ENCODE measurements at places on chromosomes 7 and 10. TPM values are rescaled to one million over a fixed set of nuclear protein-coding genes. Genes with fewer than 3 reads are reported as not detected.

DNA sequence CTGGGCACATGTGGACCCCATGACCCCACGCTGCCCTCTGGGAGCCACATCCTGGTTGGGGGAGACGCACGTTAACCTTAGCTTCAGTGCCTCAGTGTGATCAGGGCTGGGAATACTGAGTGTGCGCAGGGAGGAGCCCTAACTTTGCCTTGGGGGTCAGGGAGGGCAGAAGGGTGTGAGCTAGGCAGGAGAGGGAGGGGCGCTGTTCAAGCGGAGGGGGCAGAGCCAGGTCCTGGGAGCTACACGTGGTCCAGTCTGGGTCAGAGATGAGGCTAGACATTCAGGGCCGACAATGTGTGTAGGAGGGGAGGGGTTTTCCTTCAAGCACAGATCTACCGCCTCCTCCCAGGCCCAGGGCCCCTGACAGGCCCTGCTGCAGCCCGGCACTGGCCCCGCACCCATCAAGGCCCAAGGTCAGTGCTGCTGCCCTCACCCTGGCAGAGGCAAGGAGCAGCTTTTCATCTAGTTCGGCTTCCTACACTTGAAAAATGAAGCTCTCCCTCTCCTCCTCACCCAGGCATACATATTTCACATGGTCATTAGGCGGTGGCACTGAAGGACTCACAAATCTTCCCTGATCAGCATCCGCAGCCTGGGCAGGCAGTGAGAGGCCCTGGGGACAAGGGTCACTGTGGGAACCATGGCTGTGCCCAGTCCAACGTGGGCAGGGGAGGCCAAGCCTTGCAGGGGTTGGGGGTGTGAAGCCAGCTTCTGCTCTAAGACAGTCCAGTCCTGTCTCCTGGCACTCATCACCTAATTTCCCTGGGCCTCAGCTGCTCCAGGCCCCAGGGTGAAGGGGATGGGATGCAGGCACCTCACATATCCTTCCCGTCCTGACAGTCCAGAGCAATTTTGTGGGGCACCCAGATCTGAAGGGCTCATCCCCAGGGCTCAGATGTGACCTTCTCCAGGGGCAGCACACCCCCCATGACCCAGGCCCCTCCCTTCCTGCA lies 47.3 kb downstream of the C10orf105 start:
- H3K27ac ChIP-seq: no peak overlapping the region
- peaks cover 5% of the 10 kb centered on the region for H3K4me1 ChIP-seq
- no peak for DNase-seq
- peaks cover 2% of the 10 kb centered on the region for H3K27me3 ChIP-seq
- no peak overlapping the region for H3K4me3 ChIP-seq
- H3K36me3 ChIP-seq: no peaks in the 10 kb centered on the region

- no peak for DNase-seq
- no peaks in the 10 kb centered on the region for H3K4me1 ChIP-seq
- no peak overlapping the region for H3K4me3 ChIP-seq
- H3K27ac ChIP-seq: no peak overlapping the region
- H3K27me3 ChIP-seq: no peaks in the 10 kb centered on the region
These were observed 22.0 kb upstream of the CYP2C9 start for GRCh38 chr10:94916423-94916822.

DNA sequence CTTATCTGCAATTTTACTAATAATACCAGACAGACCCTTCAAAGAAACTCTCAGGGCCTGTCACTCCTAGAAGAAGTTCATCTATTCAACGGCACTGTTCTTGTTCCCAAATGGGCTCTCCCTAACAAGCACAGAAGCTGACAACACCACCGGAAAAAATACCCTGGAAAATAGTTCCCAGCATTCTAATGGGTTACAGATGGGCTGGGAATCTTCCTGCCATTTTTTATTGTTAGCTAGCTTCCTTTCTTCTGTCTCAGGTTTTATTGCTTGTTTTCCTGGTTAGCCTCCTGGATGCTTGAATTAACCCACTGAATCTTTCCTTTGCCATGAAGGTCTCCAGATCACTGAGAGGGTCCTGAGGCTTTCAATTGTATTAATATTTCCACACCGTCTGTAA lies 689.8 kb upstream of the NRP1 start:
- no peaks in the 10 kb centered on the region for H3K4me1 ChIP-seq
- no peak overlapping the region for H3K4me3 ChIP-seq
- no peaks in the 10 kb centered on the region for H3K27me3 ChIP-seq
- H3K36me3 ChIP-seq: no peaks in the 10 kb centered on the region
- H3K27ac ChIP-seq: no peak overlapping the region
- DNase-seq: no peak

MMRN2 gene
- total RNA-seq: not detected

ADGRA1 gene
- not detected for total RNA-seq

- H3K36me3 ChIP-seq: no peaks in the 10 kb centered on the region
- no peaks in the 10 kb centered on the region for H3K27me3 ChIP-seq
- H3K4me3 ChIP-seq: no peak overlapping the region
- no peak overlapping the region for H3K27ac ChIP-seq
- no peaks in the 10 kb centered on the region for H3K4me1 ChIP-seq
These were observed 412.4 kb upstream of the NRP1 start for GRCh38 chr10:33746836-33747268.

TRIM50 gene
- not detected for total RNA-seq

ZDHHC16 gene
- 48.3 TPM for total RNA-seq

- H3K36me3 ChIP-seq: no peaks in the 10 kb centered on the region
- no peak overlapping the region for H3K27ac ChIP-seq
- H3K4me1 ChIP-seq: no peaks in the 10 kb centered on the region
- DNase-seq: no peak
- H3K27me3 ChIP-seq: no peaks in the 10 kb centered on the region
- H3K4me3 ChIP-seq: no peak overlapping the region
These were observed 59.0 kb upstream of the ITGB1 start for GRCh38 chr10:33016988-33017387.

- H3K4me1 ChIP-seq: no peaks in the 10 kb centered on the region
- no peak overlapping the region for H3K27ac ChIP-seq
- no peak overlapping the region for H3K4me3 ChIP-seq
These were observed 2.9 kb upstream of the JAKMIP3 start for GRCh38 chr10:132062641-132063390.

DNA sequence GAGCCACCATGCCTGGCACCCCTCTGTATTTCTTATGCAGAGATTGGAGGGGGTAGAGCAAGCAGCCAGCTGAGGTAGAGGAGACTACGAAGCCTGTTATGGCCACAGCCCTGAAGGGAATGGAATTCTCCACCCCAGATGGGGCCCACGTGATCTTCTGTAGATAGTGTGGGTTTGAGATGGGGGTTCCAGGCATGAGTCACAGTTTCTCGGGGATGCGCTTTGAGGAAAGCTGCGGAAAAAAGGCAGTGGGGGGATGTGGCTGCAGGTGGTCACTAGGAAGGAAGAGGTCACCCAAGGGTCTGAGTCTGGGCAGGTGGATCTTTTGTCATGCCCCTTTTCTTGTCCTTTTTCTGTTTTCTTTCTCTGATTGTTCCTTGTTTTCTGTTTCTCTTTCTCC lies 11.5 kb downstream of the FAM131B start:
- no peak overlapping the region for H3K4me3 ChIP-seq
- H3K27ac ChIP-seq: no peak overlapping the region
- peaks cover 19% of the 10 kb centered on the region for H3K27me3 ChIP-seq
